ENCODE measurements at places on chromosomes 12 and 14.

DNA sequence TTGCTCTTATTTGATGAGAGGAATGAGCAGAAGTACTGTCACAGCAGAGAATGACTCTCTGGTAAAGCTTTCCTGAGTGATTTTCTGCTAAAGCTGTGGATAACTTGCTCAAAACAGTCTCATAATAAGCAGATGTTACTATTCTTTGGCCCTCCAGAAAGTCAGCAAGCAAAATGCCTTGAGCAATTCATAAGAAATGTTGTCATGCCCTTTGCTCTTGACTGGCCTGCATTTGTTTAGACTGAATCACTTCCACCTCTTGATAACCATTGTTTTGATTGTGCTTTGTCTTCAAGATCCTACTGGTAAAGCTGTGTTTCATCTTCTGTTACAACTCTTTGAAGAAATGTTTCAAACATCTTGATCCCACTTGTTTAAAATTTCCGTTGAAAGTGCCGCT is 457.9 kb upstream of the FOXG1 start:
- no peak for DNase-seq

DNA sequence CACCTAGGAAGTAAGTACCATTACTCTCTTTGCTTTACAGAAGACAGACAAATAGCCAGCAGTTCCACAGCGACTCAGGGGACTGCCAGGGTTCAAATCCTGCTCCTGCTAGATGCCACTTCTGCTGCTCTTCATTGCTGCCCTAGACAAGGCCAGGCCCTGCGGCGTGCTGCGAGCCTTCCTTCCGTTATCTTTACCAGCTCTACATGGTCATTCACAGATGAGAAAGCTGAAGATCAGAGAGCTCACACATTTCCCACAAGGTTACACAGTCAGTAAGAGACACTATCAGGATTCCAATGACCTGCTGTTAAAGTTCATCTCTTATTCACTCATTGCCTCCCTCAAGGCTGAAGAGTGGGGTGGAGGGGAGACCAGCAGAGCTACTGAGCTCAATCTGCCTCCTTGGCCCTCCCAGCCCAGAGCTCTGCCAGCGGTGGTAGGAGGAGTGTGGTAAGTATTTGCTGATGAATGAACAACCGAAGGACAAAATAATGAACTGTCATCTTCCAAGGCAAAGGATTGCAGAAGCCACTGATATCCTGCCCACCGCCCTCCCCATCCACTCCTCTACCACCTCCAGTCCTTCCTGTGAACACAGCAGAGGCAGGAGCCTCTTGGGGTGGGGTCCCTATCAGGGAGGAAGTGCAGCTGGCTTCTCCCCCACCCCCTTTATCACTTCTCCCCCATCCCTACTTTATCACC is 14.6 kb upstream of the HDAC7 start:
- DNase-seq = no peak

- DNase-seq = no peak
Measured at GRCh38 chr12:52876372-52876771, 27.6 kb upstream of the KRT78 start.

DNA sequence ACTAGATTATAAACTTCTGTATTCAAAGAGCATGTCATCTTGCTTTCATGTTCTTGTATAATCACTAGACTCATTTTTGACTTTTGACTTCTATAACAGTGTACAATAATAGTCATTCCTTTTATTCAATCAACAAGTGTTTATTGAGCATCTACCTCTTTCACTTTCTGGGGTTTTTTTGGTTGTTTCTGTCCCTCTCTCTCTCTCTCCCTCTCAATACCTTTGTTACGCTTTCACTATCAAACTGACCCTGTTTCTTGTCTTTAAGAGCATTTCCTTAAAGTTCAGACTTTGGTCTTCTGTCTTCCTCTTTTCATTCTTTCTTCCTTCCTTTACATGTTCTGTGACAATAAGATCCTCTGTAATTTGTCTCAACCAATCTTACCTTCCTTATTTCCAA is 49.5 kb downstream of the GPR137C start:
- DNase-seq = no peak

DNA sequence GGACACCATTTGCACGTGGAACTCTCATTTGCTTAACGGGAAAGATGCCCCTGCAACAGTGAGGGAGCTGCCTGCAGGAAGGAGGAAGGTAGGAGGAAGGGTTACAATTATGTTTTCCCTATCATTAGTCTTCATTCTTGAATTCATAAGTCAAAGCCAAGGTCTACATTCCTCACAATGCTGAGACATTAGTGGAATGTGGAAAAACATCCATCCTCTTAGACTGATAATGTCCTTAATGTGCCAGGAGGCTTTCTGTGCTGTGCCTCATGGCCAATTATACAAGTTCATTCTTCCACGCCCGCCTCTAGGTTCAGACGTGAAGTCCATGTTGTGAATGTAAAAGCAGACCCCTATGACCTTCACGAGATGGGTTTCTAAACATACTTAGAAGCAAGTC is 1212.4 kb upstream of the TMEM132C start:
- no peak for DNase-seq

All from CD14-positive monocyte (primary cell).